CD4-positive, alpha-beta T cell treated with Interleukin-1 beta for 1 hour (primary cell): ENCODE measurements at places on chromosomes 16 and 17.
A peak's percentile ranks its signal among the peaks of the same experiment; 100 is the strongest.

GRCh38 chr16:73289232-73289631, 241.3 kb upstream of the ZFHX3 start:
- no peak for DNase-seq

DNA sequence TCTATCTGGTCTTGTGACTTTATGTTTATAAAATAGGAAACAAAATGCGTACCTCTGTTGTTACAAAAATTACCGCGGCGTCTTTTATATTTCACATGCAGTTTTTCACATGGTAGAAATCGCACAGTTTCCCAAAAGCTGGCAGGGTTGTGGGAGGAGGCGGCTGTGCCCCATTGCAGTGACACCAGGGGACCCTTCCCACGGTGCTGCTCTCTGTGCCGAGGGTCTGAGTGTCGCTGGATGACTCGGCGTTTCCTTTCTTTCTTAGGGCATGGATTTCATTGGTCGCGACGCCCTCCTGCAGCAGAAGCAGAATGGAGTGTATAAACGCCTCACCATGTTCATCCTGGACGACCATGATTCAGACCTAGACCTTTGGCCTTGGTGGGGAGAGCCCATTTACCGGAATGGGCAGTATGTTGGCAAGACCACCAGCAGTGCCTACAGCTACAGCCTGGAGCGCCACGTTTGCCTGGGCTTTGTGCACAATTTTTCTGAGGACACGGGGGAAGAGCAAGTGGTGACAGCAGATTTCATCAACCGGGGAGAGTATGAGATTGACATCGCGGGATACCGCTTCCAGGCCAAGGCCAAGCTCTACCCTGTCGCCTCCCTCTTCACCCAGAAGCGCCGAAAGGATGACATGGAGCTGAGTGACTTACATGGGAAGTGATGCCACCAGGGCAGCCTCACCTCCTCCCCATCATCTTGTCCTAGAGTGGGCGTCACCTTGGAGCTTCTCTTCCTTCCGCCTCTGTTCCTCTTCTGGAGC, 17.2 kb upstream of the CLEC18C start:
- DNase-seq: no peak

DNA sequence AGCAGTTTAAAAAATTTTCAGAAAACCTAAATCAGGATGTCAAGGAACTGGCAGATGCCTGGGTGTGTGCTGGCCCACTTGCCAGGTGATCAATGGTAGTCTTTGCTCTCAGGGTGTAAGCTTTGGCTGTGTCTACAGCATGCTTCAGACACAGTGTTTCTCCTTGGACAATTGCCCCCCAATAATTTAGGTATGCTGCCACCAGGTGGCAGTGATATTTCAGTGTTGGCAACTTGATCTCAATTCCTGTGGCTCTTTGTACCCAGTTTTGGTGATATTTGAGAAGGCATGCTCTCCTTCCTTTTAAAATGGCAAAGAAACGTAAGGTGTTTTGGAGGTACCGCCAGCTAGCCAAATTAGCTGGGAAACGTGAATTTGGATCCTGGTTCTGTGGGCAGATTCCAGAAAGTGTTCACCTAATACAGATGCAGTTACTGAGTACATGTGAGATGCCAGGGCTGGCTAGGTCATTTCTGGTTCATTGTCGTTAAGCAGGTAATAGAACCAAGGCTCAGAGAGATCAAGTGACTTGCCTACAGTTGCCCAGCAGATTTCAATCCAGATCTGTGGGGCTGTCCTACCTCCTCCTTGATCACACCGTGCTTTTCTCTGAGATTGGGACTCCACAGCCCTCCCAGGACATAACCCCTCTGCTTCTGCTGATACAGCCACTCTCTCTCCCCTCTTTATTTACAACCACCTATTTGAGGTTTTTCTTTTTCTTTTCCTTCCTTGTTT, 155.6 kb upstream of the PLCG2 start:
- DNase-seq: peak; percentile 52

GRCh38 chr17:69187294-69187693, 41.3 kb downstream of the ABCA10 start:
- DNase-seq: no peak

DNA sequence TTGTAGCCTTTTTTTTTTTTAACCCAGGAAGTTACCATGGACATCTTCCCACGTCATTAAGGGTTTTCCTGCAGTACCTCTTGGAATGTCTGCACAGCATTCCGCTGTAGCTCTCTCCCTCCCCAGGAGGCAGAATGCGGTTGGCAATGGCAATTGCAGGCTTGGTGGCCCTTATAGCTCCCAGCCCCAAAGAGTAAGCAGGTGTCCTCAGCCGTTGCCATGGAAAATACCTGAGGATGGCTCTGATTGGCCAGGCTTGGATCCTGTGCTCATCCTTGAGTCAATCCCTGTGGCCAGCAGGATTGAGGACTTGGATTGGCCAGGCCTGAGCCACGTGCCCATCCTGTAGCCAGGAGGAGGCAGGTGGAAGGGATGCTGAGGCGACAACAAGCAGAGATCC, 15.5 kb upstream of the TIMP2 start:
- no peak for DNase-seq

GRCh38 chr16:80804056-80804525, 307 bp downstream of the CDYL2 start:
- peak; percentile 68 for DNase-seq

GRCh38 chr17:45149669-45150664, 1.7 kb downstream of the HEXIM1 start:
- DNase-seq: peak; percentile 24

DNA sequence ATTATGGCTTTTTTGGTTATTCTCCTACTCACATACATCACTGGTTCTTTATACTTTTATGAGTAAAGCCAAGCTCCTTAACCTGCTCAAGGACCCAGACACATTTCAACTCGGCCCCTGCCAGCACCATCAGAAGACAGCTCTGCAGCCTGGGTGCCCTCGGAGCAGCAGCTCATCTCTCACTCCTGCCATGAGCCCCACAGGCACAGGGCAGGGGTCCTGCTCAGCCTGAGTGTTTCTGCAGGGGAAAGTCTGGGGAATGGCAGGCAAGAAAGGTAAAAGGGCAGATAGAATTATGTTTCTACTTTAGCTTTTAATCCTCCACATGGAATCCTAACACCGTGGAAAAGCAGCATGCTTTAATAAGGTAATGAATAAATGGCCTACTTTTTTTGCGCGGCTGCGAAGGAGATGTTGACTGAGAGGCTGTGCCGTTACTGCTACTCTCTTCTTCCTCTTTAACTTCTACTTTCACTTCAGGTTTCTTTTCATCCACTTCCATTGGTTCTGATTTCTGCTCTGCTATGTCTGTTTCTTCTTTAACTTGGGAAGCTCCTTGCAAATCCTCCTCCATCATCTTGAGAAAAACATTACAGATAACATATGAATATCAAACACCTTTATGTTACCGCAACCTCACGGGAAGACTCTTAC, 50.1 kb upstream of the TRAP1 start:
- DNase-seq: no peak

- no peak for DNase-seq
Observed at GRCh38 chr17:55704401-55704800, 18.3 kb downstream of the TMEM100 start.

DNA sequence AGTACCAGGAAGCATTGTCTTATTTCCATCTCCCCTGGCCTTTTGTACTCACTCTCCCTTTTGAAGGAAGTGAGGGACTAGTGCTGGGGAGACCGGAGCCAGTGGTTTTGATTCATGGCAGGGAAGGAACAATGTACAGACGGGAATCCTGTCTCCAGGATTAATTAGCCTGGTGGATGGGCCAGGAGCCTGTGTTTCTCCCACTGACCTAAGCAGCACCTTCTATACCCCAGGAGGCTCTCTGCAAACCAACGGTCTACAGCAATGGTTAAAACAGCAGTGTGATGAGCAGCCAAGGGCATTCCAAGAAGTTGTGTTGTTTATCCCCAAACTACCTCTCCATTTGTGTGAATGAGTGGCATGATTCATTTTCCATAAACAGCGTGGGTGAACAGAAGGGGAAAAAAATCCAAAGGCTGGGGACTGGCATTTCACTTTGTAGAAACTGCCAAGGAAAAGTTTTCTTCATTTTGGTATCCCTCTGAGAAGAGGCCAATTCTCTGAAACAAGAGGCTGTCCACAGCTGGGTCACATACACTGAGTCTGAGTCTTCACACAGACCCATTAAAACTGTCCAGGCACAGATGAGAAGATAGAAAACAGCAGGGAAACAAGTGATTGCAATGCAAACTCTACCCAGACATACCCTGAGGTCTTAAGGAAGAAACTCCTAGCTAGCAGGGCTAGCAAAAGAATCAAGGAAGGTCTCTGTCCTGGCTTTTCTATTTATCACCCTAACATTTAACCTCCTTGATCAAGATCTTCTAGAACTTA, 18.1 kb downstream of the ANKFN1 start:
- no peak for DNase-seq

DNA sequence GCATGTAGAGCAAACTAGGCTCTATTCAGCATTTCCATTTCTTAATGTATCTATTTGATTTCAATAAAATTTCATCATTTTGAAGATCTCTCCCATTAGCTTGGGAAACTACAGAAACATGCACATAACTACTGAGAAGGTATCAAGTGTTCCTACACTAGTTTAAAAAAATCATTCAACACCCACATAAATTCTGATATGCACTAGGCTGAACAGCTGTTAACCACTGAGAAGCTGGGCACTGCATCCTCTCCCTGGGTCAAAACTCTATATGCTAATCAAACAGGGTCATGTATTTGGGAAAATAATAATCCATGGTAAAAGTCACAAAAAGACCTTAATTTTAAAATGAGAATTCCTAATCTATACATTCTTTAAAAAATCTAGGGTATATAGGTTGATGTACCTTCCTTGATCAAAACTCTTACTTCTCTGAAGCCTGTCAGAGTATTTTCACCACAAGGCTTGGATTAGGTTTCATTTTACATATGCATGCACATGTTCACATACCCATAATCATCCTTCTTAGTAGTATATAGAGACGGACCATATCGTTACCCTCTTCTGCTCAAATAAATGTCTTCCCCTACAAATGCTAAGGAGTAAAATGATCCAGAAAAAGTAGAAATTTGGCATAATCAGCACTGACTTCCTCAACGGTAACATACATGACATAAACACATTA, 57.2 kb downstream of the KANSL1 start:
- DNase-seq: no peak

- DNase-seq: no peak
Observed at GRCh38 chr17:34386343-34386696, 23.3 kb upstream of the CCL1 start.

DNA sequence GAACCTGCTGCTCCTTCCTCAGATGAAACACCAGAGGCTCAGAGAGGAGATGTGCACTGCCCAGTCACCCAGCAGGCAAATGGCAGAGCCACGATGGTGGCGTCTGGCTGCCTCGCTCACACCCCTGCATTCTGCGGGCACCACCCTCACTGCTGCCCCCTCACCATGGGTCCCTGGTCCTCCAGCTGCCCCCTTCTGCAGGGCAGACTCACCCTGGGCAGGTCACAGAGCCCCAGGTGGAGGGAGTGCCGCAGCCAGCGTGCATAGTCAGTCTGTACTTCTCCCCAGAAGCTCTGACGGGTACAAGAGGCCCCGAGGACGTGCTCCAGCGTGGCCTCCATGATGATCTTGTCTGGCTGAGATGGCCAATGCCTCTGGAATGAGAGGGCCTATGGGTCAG, 52.9 kb downstream of the RMI2 start:
- DNase-seq: no peak

DNA sequence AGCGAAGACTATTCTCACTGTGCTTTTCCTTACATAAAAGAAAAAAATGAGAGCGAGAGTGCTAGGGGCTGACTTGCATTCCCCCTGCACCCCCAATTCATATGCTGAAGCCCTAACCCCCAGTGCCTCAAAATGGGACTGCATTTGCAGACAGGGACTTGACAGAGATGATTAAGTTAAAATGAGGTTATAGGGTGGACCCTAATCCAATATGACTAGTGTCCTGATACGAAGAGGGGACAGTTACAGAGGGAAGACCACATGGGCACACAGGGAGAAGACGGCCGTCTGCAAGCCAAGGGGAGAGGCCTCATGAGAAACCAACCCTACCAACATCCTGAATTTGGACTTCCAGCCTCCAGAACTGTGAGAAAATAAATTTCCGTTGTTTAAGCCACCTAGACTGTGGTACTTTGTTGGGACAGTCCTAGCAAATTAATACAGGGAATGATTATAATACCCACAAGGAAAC, 1.6 kb upstream of the TMEM220 start:
- DNase-seq: no peak

- no peak for DNase-seq
Observed at GRCh38 chr17:48592057-48592514, 1.5 kb downstream of the HOXB5 start.

DNA sequence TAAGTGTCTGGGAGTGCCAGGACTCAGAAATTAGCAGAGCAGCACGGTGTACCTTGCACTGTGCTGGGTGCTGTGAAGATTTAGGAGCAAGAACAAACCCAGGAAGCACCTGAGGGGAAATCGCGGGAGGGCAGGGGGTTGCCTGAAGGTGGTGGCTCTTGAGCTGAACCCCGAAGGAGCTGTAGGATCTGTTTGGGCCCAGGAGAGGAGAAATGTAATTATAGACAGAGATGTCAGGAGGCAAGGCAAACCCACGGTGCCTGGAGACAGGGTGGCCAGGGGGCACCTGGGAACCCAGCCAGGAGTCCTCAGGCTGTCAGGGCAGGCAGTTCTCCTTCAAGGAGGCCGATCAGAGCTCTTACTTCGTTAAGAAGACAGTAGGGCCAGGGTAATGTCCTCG, 109.1 kb downstream of the C16orf78 start:
- DNase-seq: no peak

DNA sequence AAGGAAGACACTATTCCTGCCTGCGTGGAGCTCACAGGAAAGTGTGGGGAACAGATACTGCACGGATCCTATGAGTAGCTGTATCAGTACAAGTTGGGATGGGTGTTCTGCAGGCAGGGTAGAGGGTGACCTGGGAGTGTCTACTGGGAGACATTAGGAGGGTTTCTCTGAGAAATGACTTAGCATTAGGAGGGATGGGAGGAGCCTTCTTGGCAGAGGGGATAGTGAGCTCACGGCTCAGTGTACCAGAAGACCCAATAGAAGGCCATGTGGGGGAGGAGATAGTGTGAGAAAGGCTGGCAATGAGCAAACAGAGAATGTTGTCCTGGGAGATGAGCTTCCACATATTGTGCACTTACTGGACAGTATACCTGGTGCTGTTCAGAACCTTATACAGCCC, 109.1 kb downstream of the MSI2 start:
- no peak for DNase-seq

- peak; percentile 13 for DNase-seq
Observed at GRCh38 chr17:8015957-8016631, 13.7 kb downstream of the GUCY2D start.
